Stimulated activated CD8-positive, alpha-beta memory T cell treated with anti-CD3 and anti-CD28 coated beads, Interleukin-7, amount 100 ng/mL, for 1 hour (primary cell): ENCODE measurements at places on chromosomes 13 and 19.

DNA sequence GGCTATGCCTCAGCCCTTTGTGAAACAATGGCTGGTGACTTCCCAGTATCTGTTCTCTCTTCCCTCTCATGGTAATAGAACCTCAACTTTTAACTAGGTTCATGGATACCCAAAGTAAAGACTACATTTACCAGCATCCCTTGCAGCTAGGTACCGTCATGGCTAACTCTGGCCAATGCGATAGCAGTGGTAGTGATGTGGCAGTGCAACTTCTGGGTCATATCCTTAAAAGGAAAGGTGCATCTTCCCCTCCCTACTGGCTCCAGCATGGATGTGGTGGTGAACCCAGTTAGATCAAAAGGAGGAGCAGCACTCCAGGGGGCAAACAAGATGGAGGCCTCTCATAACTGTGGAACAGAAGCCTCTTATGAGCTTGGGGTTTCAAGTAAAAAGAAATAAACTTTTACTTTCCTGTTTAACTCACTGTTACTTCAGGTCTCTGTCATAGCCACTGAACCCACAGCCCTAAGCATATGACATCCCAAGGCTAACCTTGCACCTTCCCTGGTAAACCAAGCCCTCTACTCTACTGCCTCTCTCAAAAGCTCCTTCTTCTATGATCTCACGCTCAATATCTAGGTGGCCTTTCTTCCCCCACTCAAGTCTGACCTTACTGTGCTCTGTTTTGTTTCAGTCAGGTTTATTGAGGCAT is 104.4 kb downstream of the DOCK9 start:
- no peak for DNase-seq

DNA sequence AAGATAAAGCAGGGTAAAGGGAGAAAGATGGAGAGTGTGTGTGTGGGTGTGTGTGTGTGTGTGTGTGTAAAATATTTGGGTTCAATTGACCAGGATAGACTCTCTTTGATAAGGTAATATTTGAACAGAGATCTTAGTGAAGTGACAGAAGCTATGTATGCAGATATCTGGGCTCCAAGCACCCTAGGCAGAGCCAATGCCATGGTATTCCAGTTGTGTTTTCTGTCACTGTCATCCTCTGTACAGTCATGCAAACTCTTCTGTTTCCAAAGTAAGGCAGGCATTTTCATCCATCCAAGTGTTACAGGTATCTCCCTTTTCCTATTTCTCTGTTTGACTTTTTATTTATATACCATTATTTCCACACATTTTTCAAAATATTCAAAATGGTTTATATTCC is 13.5 kb downstream of the DGKH start:
- DNase-seq: no peak

DNA sequence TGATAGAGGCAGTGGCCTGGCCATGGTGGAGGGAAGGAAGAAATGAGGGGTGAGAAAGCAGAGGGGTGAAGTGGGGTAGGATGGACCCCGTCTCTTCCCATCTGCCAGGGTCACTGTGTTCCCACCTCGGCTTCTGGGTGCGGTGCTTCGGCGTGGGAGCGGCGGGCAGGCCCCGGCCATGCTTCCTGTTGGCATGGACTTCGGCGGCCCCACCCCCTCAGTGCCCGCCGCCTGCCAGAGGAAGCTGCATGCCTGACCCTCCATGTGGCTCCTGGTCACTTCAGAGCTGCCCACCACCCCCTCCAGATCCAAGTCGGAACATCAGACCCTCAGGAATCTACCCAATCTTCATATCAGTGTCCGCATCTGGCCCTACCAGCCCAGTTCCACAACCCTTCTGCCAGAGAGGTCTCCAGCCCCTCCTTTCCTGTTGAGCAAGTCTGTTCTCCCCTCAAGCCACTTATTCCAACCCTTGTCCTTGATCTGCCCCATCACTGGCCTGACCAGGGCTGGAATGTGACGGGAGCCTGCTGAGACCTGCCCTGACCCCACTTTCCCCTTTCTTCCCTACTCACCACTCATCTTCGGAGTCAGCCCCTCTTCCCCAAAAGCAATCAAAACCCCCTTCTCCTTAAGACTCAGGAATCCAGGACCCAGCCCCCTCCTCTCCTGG is 1.5 kb downstream of the KCNN4 start:
- DNase-seq: no peak

DNA sequence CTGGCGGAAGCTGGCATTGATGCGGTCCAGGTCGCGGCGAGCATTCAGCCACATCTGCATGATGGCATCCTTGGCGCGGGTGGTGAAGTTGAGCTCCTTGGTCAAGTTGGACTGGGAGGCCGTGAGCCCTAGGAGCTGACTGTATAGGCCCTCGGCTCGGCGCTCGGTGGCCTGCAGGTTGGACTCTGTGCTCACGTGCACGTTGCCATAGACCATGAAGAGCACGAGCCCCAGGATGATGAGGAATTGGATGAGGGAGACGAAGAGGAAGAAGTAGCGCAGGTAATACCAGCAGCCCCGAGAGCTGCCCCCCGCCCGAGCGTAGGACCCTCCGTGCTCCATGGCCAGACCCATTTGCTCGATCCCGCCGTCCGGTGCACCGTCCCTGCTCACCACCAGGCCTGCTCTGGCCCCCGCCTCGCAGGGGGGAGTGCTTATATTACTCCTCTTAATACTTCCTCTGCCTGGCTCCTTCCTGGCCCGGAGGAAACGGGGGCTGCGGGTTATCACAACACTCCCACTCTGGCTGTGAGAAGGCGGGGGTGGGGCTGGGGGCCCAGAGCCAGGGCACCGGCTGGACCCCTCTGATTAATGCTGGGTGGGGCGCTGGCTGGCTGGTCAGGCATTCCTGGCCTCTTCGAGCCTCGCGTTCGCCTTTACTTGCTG is at the start of gene PLVAP:
Gene PLVAP, minus strand, starts transcription at position 408 of the 666 bp plus-strand sequence. Its CDS starts 54 bp downstream, at position 354.
- no peak for DNase-seq

DNA sequence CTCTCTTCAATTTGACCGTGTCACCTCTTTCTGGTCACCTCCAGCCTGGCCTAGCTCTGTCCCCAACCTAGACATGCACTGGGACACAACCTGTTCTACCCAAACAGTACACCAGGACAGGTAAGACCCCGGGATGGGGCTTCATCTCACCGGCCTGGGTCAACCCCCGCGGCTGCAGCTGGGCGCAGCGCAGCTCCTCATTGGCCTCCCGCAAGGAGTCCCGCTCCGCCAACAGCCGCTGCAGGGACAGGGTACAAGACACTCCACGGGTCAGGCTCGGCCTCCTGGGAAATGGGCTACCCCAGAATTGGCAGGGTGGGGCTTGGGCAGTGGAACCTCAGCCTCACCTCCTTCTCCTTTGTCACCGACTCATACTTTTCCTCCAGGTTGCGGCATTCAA is 7.7 kb downstream of the HOOK2 start:
- DNase-seq: no peak

DNA sequence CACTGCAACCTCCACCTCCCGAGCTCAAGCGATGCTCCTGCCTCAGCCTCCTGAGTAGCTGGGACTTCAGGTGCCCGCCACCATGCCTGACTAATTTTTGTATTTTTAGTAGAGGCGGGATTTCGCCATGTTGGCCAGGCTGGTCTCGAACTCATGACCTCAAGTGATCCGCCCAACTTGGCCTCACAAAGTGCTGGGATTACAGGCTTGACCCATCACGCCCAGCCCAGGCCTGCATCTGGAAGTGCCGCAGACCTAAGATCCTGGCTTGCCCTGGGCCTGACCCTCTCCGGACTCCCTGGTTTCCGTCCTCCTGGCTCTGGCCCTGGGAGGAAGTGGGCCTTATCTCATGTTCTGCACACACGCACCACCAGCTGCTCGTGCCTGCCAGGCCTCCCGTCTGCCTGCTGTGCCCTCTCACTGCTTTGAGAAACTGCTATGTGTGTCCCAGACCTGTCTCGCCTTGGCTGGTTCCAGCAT is 4.7 kb upstream of the PTGIR start:
- no peak for DNase-seq

GRCh38 chr13:66405908-66406802 is 824.0 kb downstream of the PCDH9 start:
- no peak for DNase-seq
